ENCODE measurements at places on chromosomes 5 and 9. TPM values are rescaled to one million over a fixed set of nuclear protein-coding genes. Genes with fewer than 3 reads are reported as not detected.
A peak's percentile ranks its signal among the peaks of the same experiment; 100 is the strongest.

- no peak for DNase-seq
- H3K36me3 ChIP-seq = peaks cover 5% of the 10 kb centered on the region
- H3K27me3 ChIP-seq = no peaks in the 10 kb centered on the region
- no peak overlapping the region for H3K27ac ChIP-seq
- no peaks in the 10 kb centered on the region for H3K4me1 ChIP-seq
Measured at GRCh38 chr5:94432499-94432898, 185.9 kb downstream of the KIAA0825 start.

DNA sequence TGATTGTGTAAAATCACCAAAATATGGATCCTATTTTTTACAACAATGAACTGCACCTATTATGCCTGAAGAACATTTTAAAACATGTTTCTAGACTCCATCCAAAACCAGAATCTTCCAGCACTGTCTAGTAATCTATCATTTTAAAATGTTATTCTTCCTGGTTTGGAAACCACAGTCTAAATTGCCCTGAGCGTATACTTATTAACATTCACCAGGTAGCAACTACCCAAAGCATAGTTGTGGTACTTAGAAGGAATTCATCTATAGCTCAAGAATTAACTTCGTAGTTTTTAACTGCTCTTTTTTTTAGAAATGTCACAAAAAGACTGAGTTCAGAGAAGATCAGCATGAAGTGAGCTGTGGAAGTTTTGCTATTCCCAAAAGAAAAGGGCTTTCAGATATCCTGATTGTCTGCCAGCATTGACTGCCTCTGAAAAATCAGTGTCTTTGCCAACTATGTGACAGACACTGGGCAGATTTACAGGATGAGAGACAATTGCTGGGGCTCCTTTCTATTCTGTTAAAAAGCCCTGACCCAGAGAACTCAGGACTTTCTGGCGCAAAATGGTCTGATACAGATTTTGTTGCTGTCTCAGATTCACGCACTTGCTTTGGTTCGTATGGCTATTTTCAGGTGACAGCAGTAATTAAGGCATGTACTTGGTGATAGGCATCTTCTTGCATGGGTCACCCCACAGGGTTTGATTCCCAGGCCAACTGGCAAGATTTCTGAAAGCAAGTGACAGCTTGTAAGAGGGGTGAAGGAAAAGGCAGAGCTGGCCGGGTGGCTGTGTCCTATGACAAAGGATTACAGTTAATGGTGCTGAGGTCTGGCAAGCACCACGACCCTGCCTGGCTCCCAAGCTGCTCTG is 152.5 kb upstream of the RAI14 start:
- no peak overlapping the region for H3K27ac ChIP-seq
- peaks cover 14% of the 10 kb centered on the region for H3K4me1 ChIP-seq
- peaks cover 13% of the 10 kb centered on the region for H3K27me3 ChIP-seq

DNA sequence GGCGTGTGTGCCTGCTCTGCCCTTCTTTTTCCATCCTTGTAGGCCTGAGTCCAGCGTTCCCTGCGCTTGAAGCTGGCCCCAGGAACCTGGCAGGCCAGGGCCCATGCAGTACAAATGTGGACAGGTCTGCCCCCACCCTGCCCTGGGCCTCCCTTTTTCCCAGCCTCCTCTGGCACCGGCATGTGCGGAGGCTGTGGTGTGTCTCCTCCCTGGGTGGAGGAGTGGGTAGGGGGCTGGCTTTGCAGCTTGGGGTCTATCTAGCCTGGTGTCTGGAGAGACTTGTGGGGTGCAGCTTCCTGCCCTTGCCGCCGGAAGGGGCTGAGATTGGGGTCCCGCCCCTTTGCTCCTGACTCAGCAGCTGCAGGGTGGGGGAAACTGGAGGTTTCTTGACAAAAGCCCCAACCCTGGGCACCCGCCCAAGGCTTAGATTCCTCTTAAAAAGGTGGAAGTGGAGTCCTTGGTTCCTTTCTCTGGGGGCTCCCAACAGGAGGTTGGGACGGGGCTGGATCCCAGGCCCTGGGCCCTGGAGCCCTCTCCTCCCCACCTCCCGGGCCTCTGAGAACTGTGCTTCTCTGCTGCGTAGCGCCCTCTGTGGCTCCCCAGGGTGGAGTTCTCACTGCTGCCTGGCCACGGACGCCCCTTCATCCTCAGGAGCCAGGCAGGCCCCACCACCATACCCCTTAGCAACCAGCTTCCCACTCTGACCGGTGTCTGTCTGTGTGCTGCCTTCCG is 18.0 kb downstream of the RXRA start:
- H3K36me3 ChIP-seq = no peaks in the 10 kb centered on the region
- peak overlapping the region; percentile 31 for H3K27ac ChIP-seq
- H3K4me3 ChIP-seq = no peak overlapping the region
- peaks cover 12% of the 10 kb centered on the region for H3K4me1 ChIP-seq
- no peaks in the 10 kb centered on the region for H3K27me3 ChIP-seq

The IFNK gene
- total RNA-seq = not detected

DNA sequence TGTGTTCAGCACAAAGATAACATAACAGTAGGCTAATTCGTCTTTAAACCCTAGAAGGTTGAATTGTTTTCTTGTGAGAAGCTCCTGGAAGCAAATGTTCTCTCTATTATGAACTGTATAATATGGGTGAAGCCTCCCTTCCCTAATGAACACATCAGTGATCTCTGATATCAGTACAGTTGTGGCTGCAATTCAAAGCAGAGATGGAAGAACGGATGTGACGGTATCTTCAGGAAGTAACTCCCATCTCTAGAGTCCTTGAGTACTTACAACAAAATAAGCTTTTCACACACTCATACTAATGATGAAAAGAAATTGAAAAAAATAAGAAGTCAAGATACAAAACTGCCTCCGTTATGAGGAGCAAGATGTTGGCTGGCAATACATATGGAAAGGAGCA is 4.5 kb downstream of the HCN1 start:
- H3K36me3 ChIP-seq = no peaks in the 10 kb centered on the region
- H3K27ac ChIP-seq = no peak overlapping the region
- peaks cover 18% of the 10 kb centered on the region for H3K27me3 ChIP-seq
- H3K4me1 ChIP-seq = peaks cover 11% of the 10 kb centered on the region
- H3K4me3 ChIP-seq = no peak overlapping the region
- no peak for DNase-seq

The ALDH7A1 gene
- total RNA-seq = 233 TPM

The FIBCD1 gene
- not detected for total RNA-seq

DNA sequence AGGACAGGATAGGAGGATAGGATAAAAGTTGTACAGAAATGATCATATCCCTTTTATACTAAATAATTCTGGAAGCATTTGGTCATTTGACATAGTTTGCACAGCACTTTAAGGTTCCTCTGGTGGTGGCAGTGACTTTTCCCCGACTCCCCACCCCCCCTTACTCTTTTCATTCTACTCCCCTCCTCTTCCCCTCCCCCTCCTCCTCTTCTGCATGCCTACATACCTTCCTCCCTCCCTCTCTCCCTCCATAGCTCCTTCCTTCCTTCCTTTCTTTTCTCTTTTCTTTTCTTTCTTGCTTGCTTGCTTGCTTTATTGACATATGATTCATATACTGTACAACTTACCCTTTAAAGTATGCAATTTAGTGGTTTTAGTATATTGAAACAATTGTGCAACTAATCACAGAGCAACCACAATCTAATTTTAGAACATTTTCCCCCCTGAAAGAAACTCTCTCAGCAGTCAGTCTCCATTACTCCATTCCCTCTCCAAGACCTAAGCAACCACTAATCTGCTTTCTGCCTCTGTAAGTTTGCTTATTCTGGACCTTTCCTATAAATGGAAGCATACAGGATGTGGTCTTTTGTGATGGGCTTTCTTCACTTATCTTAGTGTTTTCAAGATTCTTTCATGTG is 159.0 kb downstream of the HACD4 start:
- H3K27me3 ChIP-seq = no peaks in the 10 kb centered on the region
- DNase-seq = no peak
- peaks cover 3% of the 10 kb centered on the region for H3K36me3 ChIP-seq
- no peak overlapping the region for H3K27ac ChIP-seq
- H3K4me3 ChIP-seq = no peak overlapping the region

- no peaks in the 10 kb centered on the region for H3K36me3 ChIP-seq
- no peak overlapping the region for H3K4me3 ChIP-seq
- peaks cover 7% of the 10 kb centered on the region for H3K27me3 ChIP-seq
- peaks cover 3% of the 10 kb centered on the region for H3K4me1 ChIP-seq
Measured at GRCh38 chr9:38096238-38096805, 27.3 kb upstream of the SHB start.

DNA sequence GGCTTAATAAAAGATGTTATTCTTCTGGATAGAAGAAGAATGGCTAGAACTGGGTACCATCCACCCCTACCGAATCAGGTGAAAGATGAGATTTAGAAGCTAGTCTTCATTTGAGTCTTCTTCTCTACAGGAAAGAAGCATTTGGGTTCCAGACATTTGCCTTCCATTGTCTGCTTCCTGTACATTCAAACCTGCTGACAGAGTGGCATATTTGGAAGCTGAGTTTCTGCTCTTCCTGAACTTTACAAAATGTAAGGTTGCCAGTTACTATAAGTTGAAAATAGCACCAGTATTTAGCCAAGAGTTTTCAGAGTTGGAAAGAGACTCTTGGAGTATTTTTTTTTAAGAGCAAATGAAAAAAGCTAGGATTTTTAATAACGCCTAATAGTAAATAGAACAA is 525.4 kb upstream of the TLE4 start:
- H3K4me3 ChIP-seq = no peak overlapping the region
- H3K36me3 ChIP-seq = no peaks in the 10 kb centered on the region
- H3K27me3 ChIP-seq = no peaks in the 10 kb centered on the region
- no peaks in the 10 kb centered on the region for H3K4me1 ChIP-seq
- H3K27ac ChIP-seq = no peak overlapping the region

The OSMR gene
- 0.19 TPM for total RNA-seq

The MYORG gene
- 8.8 TPM for total RNA-seq

- no peak for DNase-seq
- H3K27me3 ChIP-seq = peaks cover 37% of the 10 kb centered on the region
- H3K27ac ChIP-seq = no peak overlapping the region
- no peak overlapping the region for H3K4me3 ChIP-seq
- peaks cover 13% of the 10 kb centered on the region for H3K4me1 ChIP-seq
Measured at GRCh38 chr9:96183751-96184150, 118.2 kb downstream of the HSD17B3 start.

The FOXE1 gene
- total RNA-seq = 0.38 TPM

DNA sequence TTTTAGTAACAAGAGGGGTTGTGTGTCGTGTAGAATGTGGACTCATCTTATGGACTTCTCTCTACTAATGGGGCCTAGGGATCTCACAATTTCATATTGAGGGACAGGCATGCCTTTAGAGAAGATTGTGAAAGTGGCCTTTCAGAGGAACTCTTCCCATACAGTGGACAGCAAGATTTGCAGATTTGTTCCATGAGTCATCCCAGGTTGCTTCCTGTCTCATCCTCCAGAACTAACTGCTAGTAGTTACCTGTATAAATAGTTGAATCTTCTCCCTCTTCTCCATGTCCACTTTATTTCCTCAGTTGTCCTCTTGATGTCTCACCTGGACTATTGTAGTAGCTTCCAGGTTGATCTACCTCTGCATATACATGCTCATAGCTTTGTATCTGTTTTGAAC is 997.5 kb upstream of the CTNND2 start:
- DNase-seq = no peak
- no peak overlapping the region for H3K27ac ChIP-seq
- H3K27me3 ChIP-seq = no peaks in the 10 kb centered on the region
- no peaks in the 10 kb centered on the region for H3K4me1 ChIP-seq
- no peaks in the 10 kb centered on the region for H3K36me3 ChIP-seq

The S1PR3 gene
- 1.7 TPM for total RNA-seq

The SLC28A3 gene
- 0.55 TPM for total RNA-seq

GRCh38 chr9:15724016-15724415 is 171.2 kb downstream of the CCDC171 start:
- H3K27ac ChIP-seq = no peak overlapping the region
- no peak for DNase-seq
- H3K27me3 ChIP-seq = no peaks in the 10 kb centered on the region
- H3K4me1 ChIP-seq = peaks cover 3% of the 10 kb centered on the region

GRCh38 chr5:87499478-87500410 is 87.0 kb upstream of the CCNH start:
- no peaks in the 10 kb centered on the region for H3K4me1 ChIP-seq
- DNase-seq = no peak
- no peaks in the 10 kb centered on the region for H3K36me3 ChIP-seq
- H3K4me3 ChIP-seq = no peak overlapping the region
- no peaks in the 10 kb centered on the region for H3K27me3 ChIP-seq

The SHOC1 gene
- total RNA-seq = not detected

The SV2C gene
- 0.27 TPM for total RNA-seq

GRCh38 chr9:31253800-31254762 is 1130.4 kb upstream of the ACO1 start:
- H3K4me3 ChIP-seq = no peak overlapping the region
- H3K27ac ChIP-seq = no peak overlapping the region
- no peaks in the 10 kb centered on the region for H3K36me3 ChIP-seq
- H3K4me1 ChIP-seq = no peaks in the 10 kb centered on the region
- H3K27me3 ChIP-seq = no peaks in the 10 kb centered on the region

The TRPM6 gene
- 0.20 TPM for total RNA-seq

The MLANA gene
- not detected for total RNA-seq

The RNF44 gene
- 156 TPM for total RNA-seq

- no peaks in the 10 kb centered on the region for H3K27me3 ChIP-seq
- no peak overlapping the region for H3K4me3 ChIP-seq
- no peaks in the 10 kb centered on the region for H3K36me3 ChIP-seq
- no peak for DNase-seq
- no peaks in the 10 kb centered on the region for H3K4me1 ChIP-seq
- no peak overlapping the region for H3K27ac ChIP-seq
Measured at GRCh38 chr5:103466495-103466894, 96.1 kb downstream of the NUDT12 start.

- H3K4me3 ChIP-seq = peak overlapping the region; percentile 19
- no peak for DNase-seq
- no peak overlapping the region for H3K27ac ChIP-seq
Measured at GRCh38 chr9:122218935-122219855, 9.6 kb downstream of the LHX6 start.

The SYK gene
- total RNA-seq = 9.6 TPM

DNA sequence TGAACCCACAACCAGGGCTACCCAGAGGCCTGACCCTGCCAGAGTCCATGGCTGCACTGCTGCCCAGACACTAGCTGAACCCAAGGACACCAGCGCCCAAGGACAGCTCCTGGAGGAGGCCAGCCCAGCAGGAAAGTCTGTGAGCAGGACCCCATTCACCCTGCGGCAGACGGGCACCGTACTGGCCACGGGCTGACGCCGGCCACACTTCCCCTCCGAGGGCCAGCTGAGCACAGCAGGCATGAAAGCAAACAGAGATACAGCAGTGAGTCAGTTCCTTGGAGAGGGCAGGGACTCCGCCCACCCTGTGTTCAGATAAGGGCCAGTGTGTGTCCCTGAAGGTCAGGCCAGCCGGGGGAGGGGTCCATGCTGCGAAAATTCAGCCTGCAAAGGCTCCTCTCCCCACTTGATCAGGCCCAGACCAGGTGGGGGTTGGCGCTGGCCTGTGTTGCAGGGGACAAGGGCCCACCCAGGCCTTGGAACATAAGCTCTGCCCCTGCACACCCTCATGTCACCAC is 3.2 kb downstream of the RNF208 start:
- H3K4me1 ChIP-seq = peaks cover 10% of the 10 kb centered on the region
- no peak for DNase-seq
- H3K27ac ChIP-seq = peak overlapping the region; percentile 92
- H3K36me3 ChIP-seq = peaks cover 3% of the 10 kb centered on the region

DNA sequence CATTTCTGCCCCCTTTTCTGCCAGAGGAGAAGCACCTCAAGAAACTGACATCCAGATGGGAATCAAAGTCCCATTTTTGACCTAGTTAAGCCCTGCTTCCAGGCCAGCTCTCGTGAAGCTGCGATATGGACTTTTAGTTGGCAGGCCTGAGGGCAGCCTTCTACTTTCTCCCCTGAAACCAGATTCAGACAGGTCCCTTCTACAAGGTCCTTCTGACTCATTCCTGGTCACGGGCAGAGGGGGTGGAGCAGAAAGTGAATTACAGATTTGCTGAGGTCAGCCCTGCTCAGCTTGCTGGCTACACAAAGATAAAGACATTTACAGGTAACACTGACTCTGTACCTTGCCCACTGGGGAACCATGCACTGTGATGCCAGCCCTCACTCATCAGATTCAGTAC is 52.8 kb upstream of the TUT7 start:
- no peak for DNase-seq
- peaks cover 22% of the 10 kb centered on the region for H3K27me3 ChIP-seq
- H3K36me3 ChIP-seq = no peaks in the 10 kb centered on the region
- H3K4me3 ChIP-seq = no peak overlapping the region

Data from progenitor cell of endocrine pancreas (in vitro differentiated cells).